Testis (tissue), 5 donors: ENCODE measurements at places on chromosomes 11 and 22.

DNA sequence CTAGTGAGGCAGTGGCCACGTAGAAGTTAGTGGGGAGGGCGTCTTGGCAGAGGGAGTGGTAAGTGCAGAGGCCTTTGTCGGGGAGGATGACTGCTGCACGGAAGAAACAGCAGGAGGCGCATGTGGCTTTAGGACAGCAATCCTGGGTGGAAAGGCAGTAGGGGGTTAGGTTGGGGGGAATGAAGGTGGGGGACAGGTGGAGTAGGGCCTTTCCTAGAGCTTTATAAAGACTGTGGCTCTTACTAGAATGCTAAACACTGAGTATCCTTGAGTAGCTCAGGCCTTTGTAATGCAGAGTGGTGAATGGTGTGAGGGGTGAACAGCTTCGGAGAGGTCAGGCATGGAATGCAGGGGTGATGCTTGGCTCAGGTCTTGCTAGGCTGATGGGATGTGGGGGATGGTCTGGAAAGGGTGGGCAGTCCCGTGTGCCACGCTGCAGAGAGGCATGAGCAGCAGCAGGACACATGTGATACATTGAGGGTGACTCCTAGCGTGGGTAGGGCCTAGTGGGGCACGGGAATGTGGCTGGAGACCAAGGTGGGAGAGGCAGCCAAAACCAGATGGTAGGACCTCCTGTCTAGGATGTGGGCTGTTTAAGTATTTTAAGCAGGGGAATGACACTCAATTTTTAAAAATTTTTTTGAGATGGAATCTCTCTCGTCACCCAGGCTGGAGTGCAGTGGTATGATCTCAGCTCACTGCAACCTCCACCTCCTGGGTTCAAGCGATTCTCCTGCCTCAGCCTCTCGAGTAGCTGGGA lies 19.2 kb downstream of the AP2A2 start:
- no peaks in the 10 kb centered on the region for H3K36me3 ChIP-seq
- peaks cover 6% of the 10 kb centered on the region for H3K4me1 ChIP-seq
- no peaks in the 10 kb centered on the region for H3K27me3 ChIP-seq
- no peak for DNase-seq

DNA sequence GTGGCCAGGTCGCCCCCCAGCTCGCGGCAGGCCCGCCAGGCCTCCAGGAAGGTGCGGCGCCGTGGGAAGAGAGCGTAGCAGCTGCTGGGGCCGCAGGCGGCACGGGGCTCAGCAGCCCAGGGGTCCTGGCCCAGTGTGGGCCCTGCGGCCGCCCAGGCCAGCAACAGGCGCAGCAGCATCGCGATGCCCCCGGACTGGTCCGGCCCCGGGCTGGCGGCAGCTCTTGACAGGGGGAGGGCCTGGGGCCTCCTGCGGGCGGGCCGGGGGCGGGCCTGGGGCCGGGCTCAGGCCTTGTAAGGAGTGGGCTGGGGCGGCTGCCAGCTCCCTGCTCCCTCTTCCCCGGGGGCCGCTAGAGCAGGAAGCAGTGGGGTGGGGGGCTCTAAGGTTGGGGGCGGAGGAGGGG lies at the start of gene CD248:
Gene CD248, minus strand, starts transcription at position 196 of the 403 bp plus-strand sequence. Its CDS starts 17 bp downstream, at position 179.
- H3K4me3 ChIP-seq = peak within 1 kb of the TSS; percentile 33
- H3K36me3 ChIP-seq = no peaks in the 10 kb centered on the region
- H3K27me3 ChIP-seq = no peaks in the 10 kb centered on the region
- peaks cover 21% of the 10 kb centered on the region for H3K4me1 ChIP-seq
- peak; percentile 69 for DNase-seq

- no peaks in the 10 kb centered on the region for H3K27me3 ChIP-seq
- no peaks in the 10 kb centered on the region for H3K4me1 ChIP-seq
- no peak overlapping the region for H3K4me3 ChIP-seq
- no peak overlapping the region for H3K27ac ChIP-seq
- no peak for DNase-seq
Observed at GRCh38 chr11:57414612-57415212, 12.2 kb downstream of the SLC43A3 start.

- no peaks in the 10 kb centered on the region for H3K27me3 ChIP-seq
- no peaks in the 10 kb centered on the region for H3K4me1 ChIP-seq
- no peak overlapping the region for H3K27ac ChIP-seq
- H3K4me3 ChIP-seq = no peak overlapping the region
- H3K36me3 ChIP-seq = no peaks in the 10 kb centered on the region
- DNase-seq = no peak
Observed at GRCh38 chr11:37788141-37788877, 1190.3 kb upstream of the RAG2 start.

DNA sequence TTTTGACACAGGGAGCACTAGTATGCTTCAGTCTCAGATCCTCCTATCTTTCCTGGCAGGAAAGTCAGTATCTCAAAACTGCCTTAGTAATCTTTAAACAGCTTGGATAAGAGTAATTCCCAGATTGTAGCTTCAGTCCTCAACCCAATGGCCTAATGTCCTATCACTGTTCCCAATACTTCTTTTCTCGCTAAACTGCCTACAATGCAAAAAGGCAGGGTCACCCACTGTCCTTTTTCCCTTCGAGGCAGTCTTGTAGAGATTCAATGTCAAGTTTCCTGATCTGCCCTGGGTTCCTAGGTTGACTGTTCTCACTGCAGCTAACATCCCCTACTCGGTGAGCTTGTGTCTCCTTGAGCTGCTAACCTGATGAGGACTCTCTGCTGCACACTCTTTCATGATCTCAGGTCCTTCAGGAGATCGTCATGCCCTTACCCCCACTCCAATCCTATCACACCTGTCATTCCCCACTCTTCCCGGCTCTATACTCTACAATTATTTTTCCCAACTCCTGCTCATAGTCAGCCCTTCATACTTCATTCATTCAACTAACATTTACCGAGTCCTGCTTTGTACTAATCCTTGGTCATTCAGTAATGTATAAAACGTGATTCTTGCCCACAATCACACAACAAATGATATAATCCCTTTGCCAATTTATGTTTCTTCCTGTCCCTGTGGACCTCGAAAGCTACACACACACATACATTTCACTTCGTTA lies 904 bp downstream of the C2CD3 start:
- H3K27ac ChIP-seq = peak overlapping the region; percentile 77
- peaks cover 18% of the 10 kb centered on the region for H3K4me1 ChIP-seq
- H3K36me3 ChIP-seq = no peaks in the 10 kb centered on the region
- H3K4me3 ChIP-seq = peak overlapping the region; percentile 87
- H3K27me3 ChIP-seq = no peaks in the 10 kb centered on the region
- DNase-seq = no peak

DNA sequence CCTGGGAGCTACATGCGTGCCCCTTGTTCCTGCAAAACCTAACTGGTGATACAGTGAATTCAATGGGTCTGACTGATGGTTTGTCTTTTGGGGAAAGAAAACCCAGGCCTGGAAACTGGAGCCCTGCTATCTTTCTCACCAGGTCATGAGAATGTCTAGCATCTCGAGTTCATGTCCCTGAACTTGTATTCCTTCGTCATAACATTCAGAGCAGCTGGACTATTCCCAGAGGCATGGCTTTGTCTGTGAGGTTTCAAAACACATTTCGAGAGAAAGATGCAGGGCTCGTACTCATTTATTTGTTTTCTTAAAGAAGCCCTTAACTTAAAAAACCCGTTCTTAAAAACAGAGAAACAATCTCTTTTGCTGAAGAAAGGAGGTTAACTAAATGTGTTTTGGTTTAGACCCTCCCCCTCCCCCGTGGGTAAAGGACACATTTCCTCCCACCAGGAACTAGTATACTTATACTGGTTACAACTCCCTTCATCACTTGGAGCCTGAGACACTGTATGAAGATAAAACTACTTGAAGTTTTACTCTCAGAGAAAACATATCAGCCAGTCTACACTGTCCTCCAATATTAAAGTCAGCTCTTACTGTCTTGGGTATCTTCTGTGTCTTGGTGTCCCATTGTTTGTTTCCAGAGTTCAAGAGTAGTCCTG lies 43.2 kb downstream of the ME3 start:
- H3K27ac ChIP-seq = peak overlapping the region; percentile 72
- no peak overlapping the region for H3K4me3 ChIP-seq
- no peaks in the 10 kb centered on the region for H3K36me3 ChIP-seq
- peaks cover 36% of the 10 kb centered on the region for H3K4me1 ChIP-seq

DNA sequence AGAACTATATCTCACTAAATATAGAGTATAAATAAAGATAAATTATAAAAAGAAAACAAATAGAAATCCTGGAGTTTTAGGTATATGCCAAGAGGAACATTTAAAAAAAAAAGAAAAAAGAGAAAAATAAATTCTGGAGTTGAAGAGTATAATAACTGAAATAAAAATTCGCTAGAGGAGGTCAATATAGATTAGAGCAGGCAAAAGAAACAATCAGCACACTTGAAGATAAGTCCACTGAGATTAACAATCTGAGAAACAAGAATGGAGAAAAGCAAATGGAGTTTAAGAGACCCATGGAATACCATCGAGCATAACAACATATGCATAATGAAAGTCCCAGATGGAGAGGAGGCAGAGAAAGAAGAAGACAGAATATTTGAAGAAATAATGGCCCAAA lies 14.3 kb upstream of the BEST1 start:
- H3K4me1 ChIP-seq = no peaks in the 10 kb centered on the region
- no peak for DNase-seq
- H3K4me3 ChIP-seq = no peak overlapping the region

- no peak overlapping the region for H3K27ac ChIP-seq
- no peak for DNase-seq
- no peaks in the 10 kb centered on the region for H3K4me1 ChIP-seq
- H3K4me3 ChIP-seq = no peak overlapping the region
Observed at GRCh38 chr22:35051791-35052190, 14.2 kb upstream of the ISX start.
